ENCODE measurements at places on chromosomes 7 and 10.
A peak's percentile ranks its signal among the peaks of the same experiment; 100 is the strongest.

- no peak for DNase-seq
Observed at GRCh38 chr7:7681936-7682329, 36.5 kb downstream of the RPA3 start.

DNA sequence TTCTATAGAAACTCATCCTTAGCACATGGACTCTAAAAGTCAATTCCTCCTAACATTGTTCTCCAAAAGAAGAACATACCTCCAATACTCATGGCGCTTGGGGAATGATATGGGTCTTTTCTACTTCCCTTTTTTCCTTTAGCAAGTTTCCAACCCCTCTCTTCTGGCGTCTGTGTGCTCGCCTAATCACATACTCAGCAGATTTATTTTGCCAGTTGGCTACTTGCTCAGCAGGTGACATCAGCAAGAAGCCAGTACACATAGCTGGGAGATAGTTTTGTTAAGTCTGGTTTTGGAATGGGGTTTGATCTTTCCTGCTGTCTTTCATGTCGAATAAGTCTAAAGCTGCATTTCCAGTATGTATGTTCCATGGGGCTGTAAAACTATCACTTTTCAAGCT lies 193.8 kb downstream of the POM121L12 start:
- DNase-seq: no peak

DNA sequence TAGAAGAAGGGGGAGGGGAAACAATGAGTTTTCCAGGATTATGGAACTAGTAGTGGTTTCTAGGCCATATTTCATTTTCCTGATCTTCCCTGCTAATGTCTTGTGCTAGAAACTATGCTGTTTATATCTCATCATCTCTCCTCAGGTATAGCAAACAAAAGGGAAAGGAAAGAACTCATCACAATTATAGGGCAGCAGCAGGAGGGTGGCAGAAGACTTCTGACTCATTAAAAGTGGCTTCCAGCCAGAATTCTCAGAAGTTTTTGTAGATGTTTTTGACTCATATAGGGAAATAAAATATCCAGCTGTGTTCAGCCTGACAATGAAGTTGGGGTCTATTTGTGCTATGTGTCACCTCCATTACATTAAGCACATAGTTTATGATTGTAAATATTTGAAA lies 6.5 kb downstream of the AHR start:
- DNase-seq: peak; percentile 91

- DNase-seq: no peak
Observed at GRCh38 chr10:31041011-31041410, 9.3 kb upstream of the ZNF438 start.

- no peak for DNase-seq
Observed at GRCh38 chr7:76071316-76072242, 23.7 kb downstream of the MDH2 start.

- DNase-seq: no peak
Observed at GRCh38 chr7:49577576-49577975, 195.9 kb upstream of the VWC2 start.

DNA sequence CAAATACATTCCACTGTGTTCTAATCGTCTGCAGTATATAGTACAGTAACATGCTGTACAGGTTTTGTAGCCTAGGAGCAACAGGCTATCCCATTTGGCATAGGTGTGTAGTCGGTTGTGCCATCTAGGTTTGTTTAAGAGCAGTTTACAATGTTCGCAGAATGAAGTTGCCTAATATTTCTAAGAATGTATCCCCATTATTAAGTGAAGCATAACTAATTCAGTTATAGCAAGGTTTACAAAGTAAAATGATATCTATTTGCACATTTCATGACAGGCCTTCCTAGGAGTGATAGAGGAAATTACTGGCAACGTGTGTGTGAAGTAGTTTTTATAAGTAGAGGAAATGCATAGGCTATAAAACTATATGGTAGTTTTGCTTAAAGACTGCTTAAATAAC lies 4.0 kb downstream of the CREM start:
- DNase-seq: no peak

DNA sequence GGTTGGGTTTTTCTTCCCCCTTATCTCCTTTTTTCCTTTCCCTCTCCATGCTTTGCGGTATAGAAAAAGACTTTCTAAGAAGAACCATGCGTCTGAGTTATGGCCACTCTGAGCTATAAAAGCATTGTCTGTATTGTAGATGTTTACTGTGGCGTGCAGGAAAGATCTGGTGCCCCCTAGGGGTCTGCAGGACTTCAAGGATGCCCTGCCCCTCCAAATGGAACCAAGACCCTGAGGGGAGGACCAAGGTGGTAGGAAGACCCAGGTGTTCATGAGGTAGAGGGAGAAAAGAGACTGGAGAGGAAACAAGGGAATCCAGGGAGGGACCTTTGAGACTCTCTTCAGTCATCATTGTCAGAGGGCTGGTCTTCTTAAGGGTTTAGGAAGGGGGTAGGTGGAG lies 68.8 kb downstream of the CYP26A1 start:
- DNase-seq: no peak

- DNase-seq: peak; percentile 77
Observed at GRCh38 chr7:20596653-20597052, 18.8 kb upstream of the ABCB5 start.

- DNase-seq: no peak
Observed at GRCh38 chr10:43961523-43962345, 313.1 kb upstream of the ZNF32 start.

- no peak for DNase-seq
Observed at GRCh38 chr7:70645876-70646351, 486.0 kb upstream of the GALNT17 start.

DNA sequence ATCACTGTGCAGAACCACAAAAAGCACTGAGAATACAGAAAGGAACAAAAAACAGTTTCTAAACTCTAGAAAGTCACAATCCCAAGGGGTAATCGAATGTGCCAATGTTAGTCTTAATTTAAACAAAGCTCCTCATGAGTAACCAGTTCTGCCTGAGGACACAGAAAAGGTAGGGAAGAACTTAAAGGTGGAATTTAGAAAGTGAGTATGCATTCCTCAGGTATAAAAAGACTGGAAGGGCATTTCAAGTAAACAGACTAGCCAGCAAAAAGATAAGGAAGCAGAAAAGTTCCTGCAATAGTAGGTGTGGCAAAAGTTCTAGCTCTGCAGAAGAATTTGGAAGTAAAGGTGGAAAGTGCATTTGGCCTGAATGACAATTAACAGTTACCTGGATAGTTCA lies 84.6 kb upstream of the DLX6 start:
- no peak for DNase-seq

DNA sequence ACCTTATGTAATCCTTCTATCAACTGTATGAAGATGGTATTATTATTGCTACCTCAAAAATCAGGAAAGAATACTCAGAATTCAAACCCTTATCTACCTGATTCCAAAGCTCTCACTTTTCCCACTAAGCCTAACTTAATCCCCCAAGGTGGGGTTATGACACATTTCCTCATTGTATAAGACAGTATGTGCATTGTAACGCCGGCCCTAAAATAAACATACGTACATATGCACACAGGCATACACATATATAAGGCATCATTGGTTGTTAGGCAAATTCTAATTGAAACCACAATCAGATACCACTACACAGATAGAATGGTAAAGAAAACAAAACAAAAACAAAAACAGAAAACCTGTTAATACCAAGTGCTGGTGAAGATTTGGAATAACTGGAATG lies 556.5 kb downstream of the INHBA start:
- DNase-seq: peak; percentile 52

DNA sequence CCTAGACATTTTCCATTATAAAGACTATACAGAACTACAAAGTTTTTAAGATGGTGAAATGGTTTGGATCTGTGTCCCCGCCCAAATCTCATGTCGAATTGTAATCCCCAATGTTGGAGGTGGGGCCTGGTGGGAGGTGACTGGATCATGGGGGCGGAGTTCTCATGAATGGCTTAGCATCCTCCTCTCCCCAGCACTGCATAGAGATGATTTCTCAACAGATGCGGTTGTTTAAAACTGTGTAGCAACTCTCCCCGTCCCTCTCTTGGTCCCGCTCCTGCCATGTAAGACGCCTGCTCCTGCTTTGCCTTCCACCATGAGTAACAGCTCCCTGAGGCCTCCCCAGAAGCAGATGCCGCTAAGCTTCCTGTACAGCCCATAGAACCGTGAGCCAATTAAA lies 1.6 kb downstream of the FAM133B start:
- no peak for DNase-seq

DNA sequence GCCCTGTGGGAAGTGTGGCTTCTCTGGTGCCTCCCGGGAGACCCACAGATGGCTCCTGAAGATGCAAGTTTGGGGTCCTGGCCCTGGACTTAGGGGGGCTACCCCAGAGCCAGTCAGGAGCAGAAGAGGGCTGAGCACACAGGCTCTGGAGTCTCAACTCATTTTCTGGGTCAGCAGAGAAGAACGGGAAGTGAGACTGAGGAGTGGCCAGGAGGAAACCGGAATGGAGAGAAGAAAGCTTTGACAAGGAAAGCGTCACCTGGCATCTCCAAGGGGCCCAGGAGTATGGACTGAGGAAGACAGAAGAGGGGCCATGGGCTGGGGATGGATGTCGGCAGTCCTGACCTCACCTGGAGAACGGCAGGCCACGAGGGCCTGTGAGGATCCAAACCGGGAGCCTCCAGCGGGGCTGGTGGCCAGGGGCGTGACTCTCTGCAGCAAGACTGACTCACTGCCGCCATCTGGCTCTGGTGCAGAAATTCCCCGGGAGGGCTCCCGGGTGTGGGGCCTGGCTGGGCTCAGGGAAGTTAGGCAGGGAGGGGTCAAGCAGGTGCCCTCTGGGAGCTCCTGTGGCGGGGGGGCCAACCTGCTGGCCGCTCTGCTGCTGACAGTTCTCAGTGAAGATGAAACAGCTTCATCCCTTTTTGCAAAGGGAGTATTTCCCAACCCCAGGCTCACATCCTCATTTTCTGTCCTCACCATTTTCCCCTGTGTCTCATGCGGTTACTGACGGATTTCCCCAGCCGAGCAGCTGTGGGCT lies 23.6 kb downstream of the DAGLB start:
- peak; percentile 33 for DNase-seq

DNA sequence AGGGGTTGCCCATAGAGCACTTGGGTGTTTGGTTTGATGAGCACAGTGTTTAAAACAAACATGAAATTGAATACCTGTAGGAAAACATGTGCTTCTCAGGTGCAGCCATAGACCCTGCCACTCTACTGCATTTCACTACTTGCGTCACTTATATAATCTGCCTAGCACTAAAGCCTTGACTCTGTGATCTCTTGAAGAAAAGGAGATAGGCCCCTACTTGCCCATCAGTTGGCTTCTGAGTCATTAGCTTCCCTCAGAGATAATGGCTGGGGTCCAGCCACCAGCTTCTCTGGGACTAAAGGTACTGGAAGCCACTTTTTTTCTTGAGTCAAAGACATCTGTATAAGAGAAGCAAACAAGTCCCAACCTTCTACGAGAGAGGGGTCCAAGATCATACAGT lies 45.9 kb upstream of the BTRC start:
- DNase-seq: peak; percentile 73

GRCh38 chr7:153385502-153385901 lies 626.0 kb downstream of the ACTR3B start:
- DNase-seq: no peak

- DNase-seq: no peak
Observed at GRCh38 chr7:151060113-151060415, 675 bp downstream of the SLC4A2 start.

DNA sequence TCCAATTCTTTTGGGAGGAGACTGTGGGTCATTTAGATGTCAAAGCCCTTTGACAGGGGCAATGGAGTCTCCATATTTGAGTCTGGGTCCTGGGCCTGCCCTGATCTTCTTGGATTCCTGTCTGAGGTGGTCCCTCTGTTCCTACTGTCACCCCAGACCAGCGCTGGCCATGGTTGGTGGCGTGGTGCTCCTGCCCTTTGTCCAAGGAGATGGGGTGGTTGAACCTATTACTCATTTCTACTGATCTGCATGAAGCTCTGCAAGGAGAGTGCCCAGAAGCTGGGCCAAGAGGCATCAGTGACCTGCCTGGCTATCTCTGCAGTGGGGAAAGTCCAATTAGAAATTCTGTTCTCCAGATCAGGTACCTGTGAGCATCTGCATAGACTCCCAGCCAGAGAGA lies 355.6 kb upstream of the NUPR2 start:
- DNase-seq: no peak

DNA sequence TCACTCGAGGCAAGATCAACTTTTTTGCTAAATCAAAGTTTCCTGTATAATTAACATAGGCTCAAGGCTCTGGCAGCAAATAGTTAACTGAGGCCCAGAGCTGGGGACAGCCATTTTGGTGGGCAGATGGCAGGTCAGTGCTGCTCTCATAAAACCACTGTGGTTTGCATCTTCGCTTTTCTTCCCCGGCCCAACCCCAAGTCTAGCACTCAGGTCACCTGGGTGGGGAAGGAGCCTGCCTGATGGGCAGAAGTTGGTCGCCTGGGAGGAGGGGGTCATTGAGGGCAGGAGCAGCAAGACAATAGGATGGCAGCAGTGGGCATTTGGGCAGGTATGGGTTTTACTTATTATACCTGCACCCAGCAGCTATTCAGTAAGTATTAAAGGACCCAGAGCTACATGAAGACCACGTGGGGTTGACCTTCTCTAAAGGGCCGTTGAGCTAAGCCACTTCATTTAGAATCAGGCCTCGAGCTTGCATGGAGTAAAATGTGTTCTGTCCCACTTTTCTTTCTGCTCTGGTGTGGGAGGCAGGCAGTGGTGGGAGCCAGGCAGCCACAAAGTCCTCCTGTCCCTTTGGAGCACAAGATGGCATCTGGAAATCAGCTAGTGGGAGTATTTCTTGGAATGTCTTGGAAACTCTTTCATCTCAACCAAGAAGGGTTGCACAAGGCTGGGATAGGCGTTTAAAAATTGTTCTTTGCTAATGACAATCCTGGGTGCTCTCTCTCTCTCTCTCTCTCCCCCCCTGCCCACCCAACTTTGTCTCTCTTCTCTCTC lies 133.4 kb downstream of the SPAG6 start:
- no peak for DNase-seq

GRCh38 chr7:40899151-40899550 lies 764.3 kb downstream of the SUGCT start:
- peak; percentile 91 for DNase-seq

- peak; percentile 43 for DNase-seq
Observed at GRCh38 chr7:91771394-91771793, 109.1 kb downstream of the MTERF1 start.

DNA sequence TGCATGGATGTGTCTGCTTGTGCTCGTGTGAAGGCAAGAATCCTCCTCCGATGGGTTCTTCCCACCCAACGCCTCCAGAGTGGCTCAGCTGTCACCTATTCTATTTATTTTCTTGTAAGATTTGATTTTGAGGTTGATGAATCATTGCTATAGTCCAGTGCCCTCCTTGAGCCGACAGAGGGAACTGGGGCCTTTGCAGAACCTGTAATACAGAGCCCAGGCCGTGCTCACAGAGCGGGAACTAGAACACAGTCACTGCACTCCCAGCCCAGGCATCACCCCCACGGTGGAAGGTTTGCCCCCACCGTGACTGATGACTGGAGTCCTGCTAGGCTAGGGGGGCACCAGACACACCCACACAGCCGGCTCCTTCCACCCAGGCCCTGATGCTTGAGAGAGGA lies 2.0 kb downstream of the RARRES2 start:
- no peak for DNase-seq

DNA sequence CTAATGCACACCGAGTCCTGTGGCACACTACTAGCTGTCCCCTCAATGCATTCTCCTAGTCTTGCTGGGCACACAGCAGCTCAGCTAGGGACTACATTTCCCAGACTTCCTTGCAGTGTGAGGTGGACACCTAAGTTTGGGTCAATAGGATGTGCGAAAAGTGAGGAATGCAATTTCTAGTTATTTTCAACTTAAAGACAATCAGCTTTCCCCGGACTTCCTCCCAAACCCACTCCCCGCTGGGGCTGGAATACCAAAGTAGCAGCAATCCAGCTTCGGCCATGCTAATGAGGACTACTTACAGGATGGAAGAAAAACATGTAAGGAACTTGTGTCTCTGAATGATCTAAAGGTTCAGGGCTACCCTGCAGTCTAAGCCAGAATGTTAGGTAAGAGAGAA lies 286.4 kb upstream of the LRRN3 start:
- no peak for DNase-seq

- no peak for DNase-seq
Observed at GRCh38 chr10:91219371-91220193, 881 bp upstream of the PCGF5 start.
